ENCODE measurements at places on chromosomes 16 and 17. TPM values are rescaled to one million over a fixed set of nuclear protein-coding genes. Genes with fewer than 3 reads are reported as not detected.

DNA sequence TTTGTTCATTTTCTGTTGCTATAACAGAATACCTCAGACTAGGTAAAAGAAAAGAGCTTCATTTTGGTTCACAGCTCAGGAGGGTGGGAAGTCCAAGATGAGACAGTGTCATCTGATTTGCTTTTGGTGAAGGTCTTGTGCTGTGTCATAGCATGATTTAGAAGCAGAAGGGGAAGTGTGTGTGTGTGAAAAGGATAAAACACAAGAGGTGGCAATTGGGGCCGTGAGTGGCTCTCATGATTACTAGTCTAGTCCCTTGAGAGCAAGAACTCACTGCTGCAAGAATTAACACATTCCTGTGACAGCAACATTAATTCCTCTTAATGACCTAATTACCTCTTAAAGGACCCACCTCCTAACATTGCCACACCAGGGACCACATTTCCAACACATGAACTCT lies 8.3 kb downstream of the SLC35G3 start:
- no peak overlapping the region for H3K27ac ChIP-seq
- no peaks in the 10 kb centered on the region for H3K4me1 ChIP-seq

The HSD17B2 gene
- total RNA-seq, result 2.9 TPM

GRCh38 chr17:66493283-66494019 lies 191.0 kb downstream of the PRKCA start:
- no peaks in the 10 kb centered on the region for H3K36me3 ChIP-seq
- H3K4me1 ChIP-seq, result no peaks in the 10 kb centered on the region
- no peak overlapping the region for H3K4me3 ChIP-seq
- no peaks in the 10 kb centered on the region for H3K27me3 ChIP-seq
- H3K27ac ChIP-seq, result no peak overlapping the region
- DNase-seq, result no peak

The HCRT gene
- not detected for total RNA-seq

DNA sequence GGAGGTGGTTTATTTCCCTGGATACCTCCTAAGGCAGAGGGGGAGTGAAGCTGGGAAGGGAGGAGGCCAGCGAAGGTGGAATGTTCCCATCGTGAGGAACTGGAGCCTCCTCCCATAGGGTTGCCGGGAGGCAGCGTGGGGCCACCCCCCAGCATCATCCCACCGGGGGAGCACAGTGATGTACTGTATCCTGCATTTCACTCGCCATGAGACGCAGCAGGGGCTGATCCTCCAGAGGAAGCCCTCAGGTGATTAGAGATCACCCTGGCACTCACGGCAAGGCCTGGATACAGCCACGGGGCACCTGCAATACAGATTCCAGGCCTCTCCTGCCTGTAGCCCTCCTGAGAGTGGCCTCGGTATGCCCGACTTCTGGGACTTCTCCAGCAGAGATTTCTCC lies 25.5 kb upstream of the BEAN1 start:
- no peak for DNase-seq
- H3K4me1 ChIP-seq, result no peaks in the 10 kb centered on the region
- no peak overlapping the region for H3K4me3 ChIP-seq
- no peak overlapping the region for H3K27ac ChIP-seq
- no peaks in the 10 kb centered on the region for H3K27me3 ChIP-seq

The NHERF2 gene
- 44.7 TPM for total RNA-seq

The RAB37 gene
- total RNA-seq, result 7.1 TPM

GRCh38 chr17:18257268-18257981 lies 1.1 kb downstream of the FLII start:
- DNase-seq, result no peak
- no peaks in the 10 kb centered on the region for H3K27me3 ChIP-seq
- peaks cover 45% of the 10 kb centered on the region for H3K36me3 ChIP-seq
- peak overlapping the region; percentile 90 for H3K27ac ChIP-seq

- no peak for DNase-seq
- H3K27ac ChIP-seq, result no peak overlapping the region
- no peaks in the 10 kb centered on the region for H3K27me3 ChIP-seq
- no peaks in the 10 kb centered on the region for H3K36me3 ChIP-seq
These were observed 53.6 kb downstream of the KANSL1 start for GRCh38 chr17:46139432-46140210.

DNA sequence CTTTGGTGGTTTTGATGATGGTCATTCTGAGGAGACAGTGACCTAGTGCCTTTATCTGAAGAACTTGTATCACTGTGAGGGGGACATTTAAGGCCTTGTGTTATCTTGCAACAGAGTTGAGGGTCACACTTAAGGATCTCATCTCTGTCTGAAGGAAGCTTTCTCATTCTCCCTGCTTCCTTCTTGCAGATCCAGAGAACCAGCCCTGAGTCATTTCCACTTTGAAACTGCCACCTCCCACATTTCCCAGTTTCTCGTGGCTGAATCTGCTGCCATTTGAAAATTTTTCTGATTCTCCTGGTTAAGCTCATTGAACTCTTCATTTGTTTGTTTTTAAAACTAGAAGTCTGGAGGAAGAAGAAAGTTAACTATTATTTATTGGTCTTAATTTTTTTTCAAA lies 190.2 kb upstream of the CDH11 start:
- no peak overlapping the region for H3K4me3 ChIP-seq
- H3K27me3 ChIP-seq, result no peaks in the 10 kb centered on the region
- H3K36me3 ChIP-seq, result no peaks in the 10 kb centered on the region

The TPSAB1 gene
- 70.0 TPM for total RNA-seq

DNA sequence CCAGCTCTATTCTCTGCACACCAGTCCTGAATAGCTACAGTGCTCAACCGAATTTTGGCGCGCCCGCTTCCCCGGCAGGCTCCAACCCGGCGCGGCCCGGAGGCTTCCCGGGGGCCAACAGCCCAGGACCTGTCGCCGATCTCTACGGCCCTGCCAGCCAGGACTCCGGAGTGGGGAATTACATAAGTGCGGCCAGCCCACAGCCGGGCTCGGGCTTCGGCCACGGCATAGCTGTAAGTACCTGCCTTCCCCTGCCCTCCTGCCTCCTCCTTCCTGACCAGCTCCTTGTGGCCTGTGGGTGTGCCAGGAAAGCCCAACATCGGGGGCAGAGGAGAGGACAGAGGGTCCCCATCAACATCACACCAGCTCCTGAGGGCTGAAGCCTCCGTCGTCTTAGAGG lies 70.2 kb downstream of the CCDC182 start:
- no peaks in the 10 kb centered on the region for H3K36me3 ChIP-seq
- H3K4me3 ChIP-seq, result no peak overlapping the region
- no peak overlapping the region for H3K27ac ChIP-seq
- H3K27me3 ChIP-seq, result no peaks in the 10 kb centered on the region
- peaks cover 13% of the 10 kb centered on the region for H3K4me1 ChIP-seq

DNA sequence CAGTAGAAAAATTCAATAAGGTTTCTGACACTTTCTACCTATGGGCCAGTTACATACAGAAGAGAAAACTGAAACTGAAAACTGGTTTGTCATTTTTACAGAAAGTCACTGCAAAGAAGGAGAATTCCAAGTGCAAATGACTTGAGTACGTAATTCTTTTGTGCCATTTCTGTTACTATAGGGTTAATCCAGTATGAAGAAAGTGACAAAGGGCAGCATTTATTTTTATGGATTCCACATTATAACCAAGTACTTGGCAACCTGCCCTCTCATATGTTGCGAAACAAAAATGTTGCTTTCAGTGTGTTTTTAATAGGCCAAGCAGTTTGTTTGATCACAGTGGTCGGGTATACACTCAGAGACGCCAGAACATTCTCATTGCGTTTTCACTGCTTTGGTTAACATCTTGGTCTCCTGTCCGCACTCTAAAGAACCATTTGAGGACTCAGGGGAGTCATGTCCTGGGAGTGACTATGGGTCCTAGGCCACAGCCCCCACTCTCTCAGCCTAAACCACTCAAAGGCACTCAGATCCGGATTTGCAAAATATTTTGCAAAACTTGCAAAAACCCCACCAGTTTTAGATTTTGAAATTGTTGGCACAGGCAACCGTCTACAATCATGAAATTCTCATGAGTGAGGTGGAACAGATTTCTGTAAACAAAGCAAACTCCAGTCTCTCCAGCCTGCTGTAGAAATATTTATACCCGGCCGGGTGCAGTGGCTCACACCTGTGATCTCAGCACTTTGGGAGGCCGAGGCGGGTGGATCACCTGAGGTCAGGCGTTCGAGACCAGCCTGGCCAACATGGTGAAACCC lies 15.4 kb upstream of the HELZ start:
- no peak for DNase-seq
- H3K36me3 ChIP-seq, result no peaks in the 10 kb centered on the region
- H3K4me3 ChIP-seq, result no peak overlapping the region
- H3K4me1 ChIP-seq, result peaks cover 16% of the 10 kb centered on the region
- no peaks in the 10 kb centered on the region for H3K27me3 ChIP-seq
- peak overlapping the region; percentile 73 for H3K27ac ChIP-seq

The FN3K gene
- 5.9 TPM for total RNA-seq

DNA sequence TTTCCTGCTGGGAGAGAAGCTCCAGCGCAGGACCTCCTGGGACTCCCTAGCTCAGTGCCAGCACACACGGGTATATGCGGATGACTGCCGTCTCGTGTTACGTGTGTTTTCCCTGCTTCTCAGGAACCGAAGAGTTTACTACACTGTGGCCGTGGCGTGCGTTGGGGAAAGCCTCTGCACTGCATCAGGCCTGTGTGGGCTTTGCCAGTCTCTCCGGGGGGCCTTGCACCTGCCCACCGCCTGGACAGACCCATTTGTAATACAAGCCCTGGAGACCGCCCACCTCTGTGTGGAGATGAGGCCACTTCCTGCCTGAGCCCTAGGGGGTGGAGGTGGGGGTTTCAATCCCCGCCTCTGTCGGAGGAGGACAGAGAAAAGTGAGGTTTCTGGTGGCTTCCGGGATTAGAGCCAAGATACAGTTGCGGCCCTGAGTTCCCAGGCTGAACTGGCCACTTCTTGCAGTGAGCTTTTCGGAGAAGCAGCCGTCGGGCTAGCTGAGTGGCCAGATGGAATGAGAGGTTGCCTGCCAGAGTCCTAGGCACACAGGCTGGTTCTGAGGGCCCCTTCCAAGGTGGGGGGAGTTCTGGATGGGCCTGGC lies 43.4 kb upstream of the GSE1 start:
- no peak overlapping the region for H3K27ac ChIP-seq
- no peak overlapping the region for H3K4me3 ChIP-seq
- DNase-seq, result no peak
- no peaks in the 10 kb centered on the region for H3K27me3 ChIP-seq

DNA sequence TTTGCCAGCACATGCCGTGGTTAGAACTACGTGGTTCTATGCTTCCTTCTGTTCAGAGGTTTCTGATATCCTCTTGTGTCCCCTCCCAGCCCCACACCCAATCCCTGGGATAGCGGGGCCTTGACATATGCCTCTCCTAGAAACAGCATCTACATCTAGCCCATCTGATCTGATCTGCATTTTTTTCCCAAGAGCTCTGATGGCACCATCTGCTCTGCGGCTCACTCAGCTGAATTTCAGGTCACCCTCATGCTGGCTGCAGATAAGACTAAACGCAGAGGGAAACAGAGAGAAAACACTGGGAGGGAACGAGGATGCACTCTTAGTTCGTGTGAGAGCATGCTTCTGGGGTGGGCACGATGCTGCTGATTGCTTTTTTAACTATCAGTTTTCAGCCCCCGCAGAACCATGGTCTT lies 10.7 kb downstream of the WIPI1 start:
- H3K4me1 ChIP-seq, result peaks cover 13% of the 10 kb centered on the region
- H3K4me3 ChIP-seq, result no peak overlapping the region
- no peak overlapping the region for H3K27ac ChIP-seq
- no peaks in the 10 kb centered on the region for H3K27me3 ChIP-seq

The TP53TG3 gene
- not detected for total RNA-seq

- no peak for DNase-seq
- H3K27me3 ChIP-seq, result no peaks in the 10 kb centered on the region
- peaks cover 38% of the 10 kb centered on the region for H3K4me1 ChIP-seq
- no peaks in the 10 kb centered on the region for H3K36me3 ChIP-seq
These were observed 1.9 kb downstream of the CDH11 start for GRCh38 chr16:65119901-65120401.

The PRSS36 gene
- 1.2 TPM for total RNA-seq

The DNAH3 gene
- 0.25 TPM for total RNA-seq

The SKAP1 gene
- 5.6 TPM for total RNA-seq

- no peaks in the 10 kb centered on the region for H3K36me3 ChIP-seq
- DNase-seq, result no peak
- no peaks in the 10 kb centered on the region for H3K27me3 ChIP-seq
- peaks cover 4% of the 10 kb centered on the region for H3K4me1 ChIP-seq
These were observed 25.2 kb upstream of the TMEM220 start for GRCh38 chr17:10754861-10755591.

DNA sequence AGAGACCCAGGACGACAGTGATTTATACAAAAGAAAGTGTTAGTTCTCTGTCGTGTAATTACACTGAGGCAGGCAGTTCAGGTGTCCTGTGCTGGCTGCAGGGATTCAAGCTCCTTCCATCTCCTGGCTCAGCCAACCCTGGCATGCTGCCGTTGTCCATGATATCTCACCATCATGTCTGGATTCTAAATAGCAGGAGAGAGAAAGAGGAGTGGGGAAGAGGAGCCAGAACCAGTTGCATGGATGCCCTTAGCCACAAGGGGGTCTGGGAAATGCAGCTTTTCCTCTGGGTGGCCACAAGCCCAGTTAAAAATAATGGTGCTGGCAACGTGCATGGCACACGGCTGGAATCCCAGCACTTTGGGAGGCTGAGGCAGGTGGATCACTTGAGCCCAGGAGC lies 9.7 kb downstream of the C16orf54 start:
- no peak for DNase-seq
- H3K36me3 ChIP-seq, result no peaks in the 10 kb centered on the region
- no peaks in the 10 kb centered on the region for H3K27me3 ChIP-seq
- no peak overlapping the region for H3K27ac ChIP-seq
- no peak overlapping the region for H3K4me3 ChIP-seq

- no peaks in the 10 kb centered on the region for H3K4me1 ChIP-seq
- no peaks in the 10 kb centered on the region for H3K27me3 ChIP-seq
- no peaks in the 10 kb centered on the region for H3K36me3 ChIP-seq
- DNase-seq, result no peak
These were observed 135.9 kb downstream of the KATNIP start for GRCh38 chr16:27685807-27686206.

- H3K27ac ChIP-seq, result no peak overlapping the region
- no peak overlapping the region for H3K4me3 ChIP-seq
- H3K4me1 ChIP-seq, result no peaks in the 10 kb centered on the region
- DNase-seq, result no peak
- H3K36me3 ChIP-seq, result no peaks in the 10 kb centered on the region
These were observed 187.0 kb downstream of the SOX9 start for GRCh38 chr17:72307836-72308235.

The CCL4 gene
- total RNA-seq, result 15.0 TPM

- H3K27me3 ChIP-seq, result no peaks in the 10 kb centered on the region
- no peak overlapping the region for H3K27ac ChIP-seq
- no peak for DNase-seq
- H3K36me3 ChIP-seq, result no peaks in the 10 kb centered on the region
- peaks cover 38% of the 10 kb centered on the region for H3K4me1 ChIP-seq
These were observed 28.2 kb downstream of the HELZ start for GRCh38 chr17:67216578-67217320.

- DNase-seq, result no peak
- H3K4me1 ChIP-seq, result peaks cover 25% of the 10 kb centered on the region
- peak overlapping the region; percentile 29 for H3K27ac ChIP-seq
- no peaks in the 10 kb centered on the region for H3K36me3 ChIP-seq
These were observed 1.4 kb downstream of the GOT2 start for GRCh38 chr16:58732545-58733247.

DNA sequence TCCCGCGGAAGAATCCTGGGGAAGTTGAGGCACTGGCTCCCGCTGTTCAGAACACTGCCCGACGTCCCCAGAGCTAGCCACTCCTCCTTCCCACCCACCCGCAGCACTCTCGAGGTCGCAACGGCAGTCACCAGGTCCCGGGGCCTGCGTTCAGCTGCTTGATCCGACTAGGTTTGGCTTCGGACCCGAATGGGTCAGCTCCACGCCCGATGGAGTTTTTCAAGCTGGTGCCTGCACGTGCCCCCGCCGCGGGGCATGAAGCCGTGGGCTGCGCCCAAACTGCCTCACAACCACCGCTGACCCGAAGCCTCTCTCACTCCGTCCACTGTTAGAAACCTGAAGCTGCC lies 12.4 kb upstream of the ODF4 start:
- H3K4me3 ChIP-seq, result peak overlapping the region; percentile 72
- no peak for DNase-seq

The SOX9 gene
- total RNA-seq, result 22.8 TPM
